CD8-positive, alpha-beta memory T cell (primary cell): ENCODE measurements at places on chromosomes 12 and 14. TPM values are rescaled to one million over a fixed set of nuclear protein-coding genes. Genes with fewer than 3 reads are reported as not detected.

The ACOT4 gene
- total RNA-seq = 4.0 TPM

The GZMB gene
- total RNA-seq = 2,866 TPM

The STXBP6 gene
- total RNA-seq = 0.28 TPM

The C12orf50 gene
- total RNA-seq = not detected

The RND1 gene
- total RNA-seq = 2.0 TPM

The STK38L gene
- total RNA-seq = 27.7 TPM

The FAM222A gene
- 3.0 TPM for total RNA-seq

The CCDC38 gene
- 0.46 TPM for total RNA-seq

The ADAM21 gene
- total RNA-seq = 0.09 TPM

The PTGER2 gene
- total RNA-seq = 35.6 TPM

The HOXC5 gene
- not detected for total RNA-seq

The ASB2 gene
- 98.0 TPM for total RNA-seq
